ENCODE measurements at places on chromosomes 6 and 20.

GRCh38 chr6:43942616-43943015, 172.6 kb downstream of the VEGFA start:
- no peak for DNase-seq

DNA sequence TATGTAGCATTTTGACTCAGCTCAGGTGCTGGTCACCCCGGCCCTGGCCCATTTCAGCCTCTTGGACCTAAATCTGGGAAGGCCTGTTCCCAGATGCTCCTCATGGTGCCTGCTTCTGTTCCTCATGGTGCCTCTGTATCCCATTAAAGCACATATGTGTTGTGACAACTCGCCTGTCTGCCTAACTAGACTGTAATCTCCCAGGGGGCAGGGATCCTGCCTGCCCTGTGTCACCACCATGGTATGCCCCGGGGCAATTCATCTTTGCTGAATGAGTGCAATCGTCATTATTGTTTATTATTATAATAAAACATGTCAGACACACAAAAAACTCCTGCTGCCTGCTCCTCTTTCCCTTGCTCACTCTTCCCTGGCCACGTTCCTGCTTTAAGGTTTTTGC, 62.0 kb downstream of the ZFP64 start:
- DNase-seq = no peak

DNA sequence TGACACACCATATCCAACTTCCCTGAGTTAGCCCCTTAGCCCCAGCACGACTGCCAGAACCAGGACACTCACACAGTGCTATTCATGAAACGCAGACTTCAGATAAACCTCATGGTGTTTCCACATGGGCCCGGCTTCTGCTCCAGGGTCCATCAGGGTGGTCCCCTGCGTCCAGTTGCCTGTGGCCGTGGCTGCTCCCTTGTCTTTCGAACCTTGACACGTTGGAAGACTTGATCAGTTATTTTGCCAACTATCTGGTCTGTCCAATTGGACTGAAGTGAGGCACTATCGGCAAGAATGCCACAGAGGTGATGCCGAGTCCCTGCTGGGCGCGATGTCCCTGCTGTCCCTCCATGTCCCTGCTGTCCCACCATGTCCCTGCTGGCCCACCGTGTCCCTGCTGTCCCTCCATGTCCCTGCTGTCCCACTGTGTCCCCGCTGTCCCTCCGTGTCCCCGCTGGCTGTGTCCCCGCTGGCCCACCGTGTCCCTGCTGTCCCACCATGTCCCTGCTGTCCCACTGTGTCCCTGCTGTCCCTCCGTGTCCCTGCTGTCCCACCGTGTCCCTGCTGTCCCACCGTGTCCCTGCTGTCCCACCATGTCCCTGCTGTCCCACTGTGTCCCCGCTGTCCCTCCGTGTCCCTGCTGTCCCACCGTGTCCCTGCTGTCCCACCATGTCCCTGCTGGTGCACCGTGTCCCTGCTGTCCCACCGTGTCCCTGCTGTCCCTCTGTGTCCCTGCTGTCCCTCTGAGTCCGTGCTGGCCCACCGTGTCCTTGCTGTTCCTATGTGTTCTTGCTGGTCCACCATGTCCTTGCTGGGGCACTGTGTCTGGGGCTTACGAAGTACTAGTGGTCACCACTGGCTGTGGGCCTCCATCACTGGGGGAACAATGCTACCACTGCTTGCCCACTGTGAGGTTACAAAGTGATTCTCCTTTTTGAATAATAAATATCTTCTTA, 251.4 kb downstream of the DLL1 start:
- no peak for DNase-seq

- DNase-seq = peak; percentile 42
Measured at GRCh38 chr20:59560588-59561227, 43.6 kb upstream of the PHACTR3 start.

- DNase-seq = no peak
Measured at GRCh38 chr6:93728150-93728549, 308.8 kb upstream of the EPHA7 start.

DNA sequence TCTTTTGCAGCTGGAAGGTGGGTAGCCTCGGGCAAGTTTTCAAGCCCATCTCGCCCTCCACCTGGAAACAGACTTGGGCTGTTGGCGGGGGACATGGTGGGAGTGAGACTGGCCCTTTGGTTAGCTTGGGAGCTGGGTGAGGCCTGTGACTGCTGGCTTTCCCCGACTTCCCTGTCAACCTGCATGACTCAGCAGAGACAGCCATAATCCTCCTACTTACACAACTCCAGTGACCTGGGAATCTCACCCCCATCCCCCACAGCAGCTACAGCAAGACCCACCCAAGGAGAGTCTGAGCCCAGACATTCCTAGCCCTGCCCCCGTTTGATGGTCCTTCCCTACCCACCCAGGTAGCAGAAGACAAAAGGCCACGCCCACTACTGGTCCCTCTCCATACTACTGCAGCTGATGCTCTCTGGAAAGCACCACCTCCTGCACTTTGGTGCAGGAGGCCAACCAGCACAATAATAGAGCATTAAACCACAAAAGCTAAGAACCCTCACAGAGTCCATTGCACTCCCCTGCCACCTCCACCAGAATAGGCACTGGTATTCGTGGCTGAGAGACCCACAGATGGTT, 188.4 kb downstream of the TRDN start:
- no peak for DNase-seq

- DNase-seq = peak; percentile 57
Measured at GRCh38 chr20:13231031-13231752, 10.1 kb downstream of the ISM1 start.

GRCh38 chr6:15264412-15264811, 18.5 kb downstream of the JARID2 start:
- no peak for DNase-seq

DNA sequence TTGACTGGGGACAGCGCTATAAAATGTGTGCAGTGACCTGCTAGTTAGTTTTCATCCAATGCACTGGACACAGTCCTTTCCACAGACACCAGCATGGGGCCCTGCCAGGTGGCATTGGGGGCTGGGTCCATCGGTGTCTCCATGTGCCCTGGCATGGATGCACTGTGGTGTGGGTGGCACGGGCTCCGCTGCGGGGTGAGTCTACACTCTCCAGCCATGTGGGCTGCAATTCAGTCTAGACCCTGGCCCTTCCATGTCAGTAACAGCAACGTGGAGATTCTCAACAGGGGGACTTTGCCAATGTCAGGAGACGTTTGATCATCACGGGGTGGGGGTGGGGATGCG, 100.0 kb downstream of the RAMACL start:
- DNase-seq = no peak
